ENCODE measurements at places on chromosomes 4 and X.

- DNase-seq = no peak
Measured at GRCh38 chrX:137929951-137930350, 364.0 kb downstream of the ZIC3 start.

DNA sequence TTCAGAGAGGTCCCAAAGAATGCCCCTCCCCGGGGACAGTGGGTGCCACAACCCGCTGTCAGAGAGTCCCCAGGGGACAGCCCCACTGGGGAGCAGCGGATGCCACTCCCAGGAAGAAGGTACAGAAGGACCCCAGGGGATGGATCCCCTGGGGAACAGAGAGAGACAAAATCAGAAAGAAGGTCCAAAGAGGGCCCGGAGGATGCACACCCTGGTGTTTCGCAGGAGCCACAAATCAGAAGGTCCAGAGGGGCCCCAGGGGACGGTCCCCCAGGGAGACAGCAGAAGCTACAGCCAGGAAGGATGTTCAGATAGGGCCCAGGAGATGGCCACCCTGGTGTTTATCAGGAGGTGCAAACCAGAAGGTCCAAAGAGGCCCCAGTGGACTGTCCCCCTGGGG lies 1.4 kb downstream of the TEX13D start:
- DNase-seq = no peak

DNA sequence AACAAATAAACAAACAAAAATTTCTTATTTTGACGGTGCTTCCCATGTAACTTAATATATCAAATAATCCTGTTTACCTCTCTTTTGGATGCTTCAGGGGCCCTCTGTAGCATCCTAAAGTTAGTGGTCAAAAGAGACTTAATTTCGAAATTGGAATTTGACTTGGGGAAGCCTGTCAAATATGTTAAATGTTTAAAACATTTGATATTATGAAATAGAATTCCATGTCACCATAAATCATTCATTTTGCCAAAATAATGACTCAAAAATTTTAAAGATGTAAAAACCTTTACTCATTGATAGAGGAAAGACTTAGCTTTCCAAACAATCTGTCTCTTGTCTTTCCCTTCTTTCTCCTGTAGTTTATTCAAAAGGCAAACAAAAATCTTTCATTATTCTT lies 20.6 kb upstream of the TEX13A start:
- DNase-seq = no peak

DNA sequence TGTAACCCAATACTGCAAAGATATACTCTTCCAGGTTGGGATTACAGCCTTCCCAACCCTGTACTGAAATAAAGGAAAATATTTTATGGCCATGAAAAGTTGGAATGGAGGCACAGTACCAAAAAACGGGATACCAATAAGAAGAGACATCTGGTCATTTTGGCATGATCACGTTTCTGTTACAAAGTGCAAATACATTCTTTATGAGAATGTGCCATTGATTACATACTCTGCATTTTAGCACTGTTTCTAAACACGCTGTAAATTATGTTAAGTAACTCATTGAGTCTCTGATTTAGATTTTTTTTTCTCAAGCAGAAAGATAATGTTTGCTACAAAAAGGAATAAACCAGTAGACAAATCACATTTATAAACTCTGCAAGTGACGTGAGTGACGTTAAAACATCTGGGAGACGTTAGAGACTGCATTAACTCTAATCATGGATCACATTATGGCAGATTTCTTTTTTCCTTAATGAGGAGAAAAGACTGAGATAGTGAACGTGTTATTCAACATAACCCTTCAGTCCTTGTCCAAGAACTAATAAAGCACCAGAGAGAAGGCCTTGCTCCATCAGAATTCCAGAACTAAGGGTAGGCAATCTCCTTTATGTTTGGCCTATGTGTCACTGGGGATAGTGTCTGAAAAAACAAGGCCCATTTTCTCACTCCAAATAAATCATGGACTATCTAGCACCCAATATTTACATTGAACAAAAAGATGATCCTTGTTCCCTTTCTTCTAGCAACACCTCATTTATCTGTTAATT lies 31.0 kb downstream of the UNC5C start:
- DNase-seq = no peak

- no peak for DNase-seq
Measured at GRCh38 chr4:138728566-138728965, 287.0 kb upstream of the NOCT start.

GRCh38 chrX:136671006-136671610 lies 23.1 kb downstream of the CD40LG start:
- no peak for DNase-seq

DNA sequence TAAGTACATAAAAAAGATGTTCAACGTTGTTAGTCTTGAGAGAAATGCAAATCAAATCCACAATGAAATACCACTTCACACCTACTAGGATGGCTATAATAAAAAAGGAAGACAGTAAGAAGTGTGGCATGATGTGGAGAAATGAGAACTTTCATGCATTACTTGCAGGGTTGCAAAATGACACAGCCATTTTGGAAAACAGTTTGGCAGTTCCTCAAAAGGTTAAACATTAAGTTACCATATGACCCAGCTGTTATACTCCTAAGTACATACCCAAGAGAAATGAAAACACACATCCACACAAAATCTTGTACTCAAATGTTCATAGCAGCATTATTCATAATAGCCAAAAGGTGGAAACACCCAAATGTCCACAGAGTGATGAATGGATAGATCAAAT lies 25.8 kb upstream of the LIMCH1 start:
- DNase-seq = no peak

DNA sequence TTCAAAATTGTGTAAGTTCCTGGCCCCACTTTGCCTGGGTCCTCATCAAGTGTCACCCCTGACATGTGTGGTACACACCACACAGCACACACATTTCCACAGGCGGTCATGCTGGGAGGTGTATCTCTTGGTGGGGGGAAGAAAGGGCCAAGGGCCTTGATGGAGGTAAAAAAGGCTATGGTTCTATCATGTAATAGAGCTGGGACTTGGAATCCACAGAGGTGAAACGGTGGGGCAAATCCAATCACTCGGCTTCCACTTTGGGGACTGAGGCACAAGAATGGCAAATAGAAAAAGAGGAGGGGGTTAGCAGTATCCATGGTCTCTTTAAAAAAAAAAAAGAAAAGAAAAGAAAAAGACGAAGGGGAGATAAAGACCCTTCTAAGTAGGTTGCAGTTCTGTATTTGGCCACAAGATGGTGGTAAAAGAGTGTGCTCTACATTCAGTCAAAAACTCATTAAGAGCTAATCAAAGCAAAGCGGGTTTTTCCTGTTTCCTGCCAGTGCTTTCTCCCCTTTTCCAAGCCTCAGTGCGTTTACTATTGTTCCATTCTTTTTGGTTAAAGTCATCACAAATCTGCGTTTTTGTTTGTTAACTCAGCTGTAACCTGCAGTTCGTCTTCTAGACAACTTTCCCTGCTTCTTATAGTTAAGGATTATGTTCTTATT lies 37.0 kb upstream of the ATP6AP2 start:
- no peak for DNase-seq

GRCh38 chr4:174538876-174539250 lies 16.6 kb upstream of the HPGD start:
- DNase-seq = peak; percentile 84

DNA sequence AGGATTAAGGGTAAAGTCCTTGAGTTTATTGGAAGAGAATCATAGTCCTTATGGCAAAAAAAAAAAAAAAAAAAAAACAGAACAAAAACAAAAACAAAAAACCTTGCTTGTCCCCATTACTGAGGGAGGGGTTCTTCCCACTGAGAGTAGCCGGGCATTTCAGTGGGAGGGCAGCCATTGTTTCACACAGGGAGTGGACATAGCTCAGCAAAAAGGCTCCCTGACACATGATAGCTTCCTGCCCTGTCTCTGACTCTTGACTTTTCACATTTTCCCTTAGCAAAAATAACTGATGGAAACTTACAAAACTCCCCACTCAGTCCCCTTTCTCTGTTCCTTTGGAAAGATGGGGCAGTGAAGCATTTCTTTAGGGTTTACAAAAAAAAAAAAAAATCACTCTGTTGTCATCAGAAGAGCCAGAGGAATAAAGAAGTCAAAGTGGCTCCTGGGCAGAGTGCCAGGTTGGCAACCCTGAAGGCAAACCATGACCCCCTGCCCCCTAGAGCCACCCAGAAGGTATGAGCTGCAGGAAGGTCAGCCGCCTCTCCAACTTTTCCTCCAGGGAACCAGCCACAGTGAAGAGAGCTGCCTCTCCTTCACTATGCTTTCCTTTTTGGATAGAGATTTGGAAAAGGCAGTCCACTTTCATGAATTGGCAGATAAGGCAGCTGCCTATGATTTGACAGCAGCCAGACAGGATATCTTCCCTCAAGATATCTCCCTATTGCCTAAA lies 170.6 kb downstream of the KDR start:
- DNase-seq = no peak

DNA sequence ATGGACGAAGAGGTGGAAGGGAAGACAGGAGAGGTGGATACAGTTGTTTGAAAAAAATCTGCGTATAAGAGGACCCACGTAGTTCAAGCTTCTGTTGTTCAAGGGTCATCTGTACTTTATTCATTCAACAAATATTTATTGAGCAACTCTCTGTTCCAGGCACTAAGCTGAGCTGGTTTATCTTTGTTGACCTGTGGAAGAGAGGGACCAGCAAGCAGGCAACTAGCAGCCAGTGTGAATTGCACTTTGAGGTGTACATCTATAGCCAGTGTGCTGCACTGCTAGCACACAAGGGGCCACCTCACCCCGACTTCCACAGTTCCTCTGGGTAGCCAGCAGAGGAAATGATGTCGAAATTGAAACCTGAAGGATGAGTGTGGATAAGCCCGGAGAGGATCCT lies 191.4 kb downstream of the SOWAHB start:
- no peak for DNase-seq

GRCh38 chr4:14602206-14602605 lies 400.1 kb upstream of the CPEB2 start:
- DNase-seq = no peak

DNA sequence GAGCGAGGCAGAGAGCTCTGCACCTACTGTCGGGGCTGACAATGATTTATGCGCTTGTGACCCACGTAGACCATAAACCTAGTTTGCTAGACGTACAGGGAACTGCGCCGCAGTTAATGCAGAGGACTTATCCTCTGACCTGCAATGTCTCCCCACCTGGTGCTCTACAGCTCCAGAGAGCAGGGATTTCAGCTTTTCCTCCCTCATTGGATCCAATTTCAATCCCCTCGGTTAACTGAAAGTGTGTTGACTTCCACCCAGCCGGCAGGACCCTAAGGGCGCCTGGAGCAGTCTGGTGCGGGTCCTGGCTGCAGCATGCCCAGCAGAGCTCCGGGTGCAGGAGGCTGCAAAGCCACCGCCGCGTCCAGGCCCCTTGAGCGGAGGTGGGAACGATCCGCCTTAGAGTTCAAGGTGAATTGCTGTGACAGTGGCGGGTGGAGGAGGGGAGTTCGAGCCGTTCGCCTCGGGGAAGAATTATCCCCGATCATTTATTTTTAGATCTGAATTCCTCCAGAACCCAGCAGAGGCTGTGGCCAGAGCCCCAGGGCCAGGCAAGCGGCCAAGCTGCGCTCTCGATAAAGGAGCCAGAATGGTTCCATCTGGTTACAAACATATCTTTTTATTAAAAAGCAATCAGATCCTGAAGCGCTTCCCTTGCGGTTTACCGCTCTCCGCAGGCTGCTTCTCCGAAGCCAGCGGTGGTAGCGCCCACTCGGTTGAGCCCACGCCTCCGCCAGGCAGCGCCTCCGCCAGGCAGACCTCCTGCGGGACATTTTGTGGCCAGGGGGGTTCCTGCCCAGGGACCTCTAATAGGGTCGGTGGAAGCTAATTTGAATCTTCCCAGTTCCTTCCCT lies 66.0 kb downstream of the FBXO8 start:
- DNase-seq = no peak

DNA sequence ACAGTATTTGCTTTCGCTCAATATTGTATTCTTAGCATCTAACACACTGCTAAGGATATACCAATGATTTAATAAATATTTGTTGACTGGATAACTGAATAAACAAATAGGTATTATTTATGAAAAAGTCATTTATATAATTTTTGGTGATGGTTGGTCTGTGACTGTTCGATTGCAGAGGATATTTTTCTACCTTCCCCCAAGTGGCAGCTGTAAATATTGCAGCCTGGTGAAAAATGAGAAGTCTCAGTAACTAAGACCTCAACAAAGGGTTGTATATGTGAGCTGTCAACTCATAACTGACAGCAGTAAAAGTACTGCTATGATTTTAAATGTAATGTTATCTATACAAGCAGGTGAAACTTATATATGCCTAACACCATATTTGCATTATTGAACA lies 36.0 kb downstream of the HTR2C start:
- no peak for DNase-seq

- no peak for DNase-seq
Measured at GRCh38 chr4:112128452-112128851, 16.8 kb upstream of the FAM241A start.
